ENCODE measurements at places on chromosomes 6 and 20.

DNA sequence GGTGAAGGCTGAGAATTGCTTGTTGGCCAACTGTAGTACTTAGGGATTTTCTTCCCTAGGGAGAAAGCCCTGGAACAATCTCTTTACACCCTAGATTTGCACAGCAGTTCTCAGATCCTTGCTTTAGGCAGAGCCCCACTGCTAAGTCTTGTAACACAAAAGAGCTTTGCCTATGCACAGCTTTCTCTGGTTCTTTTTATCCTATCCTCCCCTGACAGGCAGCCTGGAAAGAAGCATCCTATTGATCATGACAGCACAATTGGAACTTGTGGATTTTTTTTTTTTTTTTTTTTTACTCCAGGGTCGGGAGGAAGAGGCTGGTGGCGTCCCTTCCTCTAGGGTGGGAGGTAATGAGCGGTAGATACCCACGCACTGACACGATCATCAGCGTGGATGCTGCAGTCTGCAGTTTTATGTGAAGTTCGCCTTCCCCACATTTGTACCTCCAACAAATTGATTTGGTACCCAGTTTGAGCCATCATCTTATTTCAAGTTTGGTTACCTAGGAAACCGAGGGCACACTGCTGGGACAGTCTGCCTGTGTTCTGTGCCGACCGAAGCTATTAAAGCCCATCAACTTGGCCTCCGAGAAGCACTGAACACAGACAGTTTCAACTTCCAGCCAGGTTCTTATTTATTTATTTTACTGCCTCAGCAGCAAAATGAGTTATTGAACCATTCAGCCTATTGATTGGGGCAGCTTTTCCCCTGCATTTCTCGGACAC, 110.1 kb downstream of the NRN1 start:
- no peak for DNase-seq

DNA sequence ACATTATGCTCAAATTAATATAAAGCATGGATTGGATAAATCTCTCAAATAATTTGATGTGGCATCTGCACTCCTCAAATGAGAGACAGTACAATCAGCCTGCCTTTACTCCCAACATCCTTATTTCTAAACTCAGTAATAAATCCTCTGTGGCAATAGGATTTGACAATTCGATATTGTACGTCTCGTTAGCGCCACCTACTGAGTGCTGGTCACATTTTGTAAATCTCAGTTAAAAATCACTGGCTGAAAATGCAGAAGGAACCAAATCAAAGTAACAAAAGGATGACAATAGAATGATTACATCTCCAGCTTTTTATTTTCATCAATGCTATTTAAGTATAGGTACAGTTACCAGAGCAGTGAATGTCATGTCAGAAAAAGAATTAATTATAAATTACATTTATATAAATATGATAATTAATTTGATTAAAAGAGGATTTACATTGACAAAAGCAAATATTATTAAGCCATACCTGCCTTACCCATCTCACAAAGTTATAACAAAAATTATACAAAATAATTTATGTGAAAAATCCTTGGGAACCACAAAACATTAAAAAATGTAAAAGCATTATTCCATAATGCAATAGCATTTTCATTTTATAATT, 20.2 kb upstream of the GJE1 start:
- DNase-seq: peak; percentile 93

DNA sequence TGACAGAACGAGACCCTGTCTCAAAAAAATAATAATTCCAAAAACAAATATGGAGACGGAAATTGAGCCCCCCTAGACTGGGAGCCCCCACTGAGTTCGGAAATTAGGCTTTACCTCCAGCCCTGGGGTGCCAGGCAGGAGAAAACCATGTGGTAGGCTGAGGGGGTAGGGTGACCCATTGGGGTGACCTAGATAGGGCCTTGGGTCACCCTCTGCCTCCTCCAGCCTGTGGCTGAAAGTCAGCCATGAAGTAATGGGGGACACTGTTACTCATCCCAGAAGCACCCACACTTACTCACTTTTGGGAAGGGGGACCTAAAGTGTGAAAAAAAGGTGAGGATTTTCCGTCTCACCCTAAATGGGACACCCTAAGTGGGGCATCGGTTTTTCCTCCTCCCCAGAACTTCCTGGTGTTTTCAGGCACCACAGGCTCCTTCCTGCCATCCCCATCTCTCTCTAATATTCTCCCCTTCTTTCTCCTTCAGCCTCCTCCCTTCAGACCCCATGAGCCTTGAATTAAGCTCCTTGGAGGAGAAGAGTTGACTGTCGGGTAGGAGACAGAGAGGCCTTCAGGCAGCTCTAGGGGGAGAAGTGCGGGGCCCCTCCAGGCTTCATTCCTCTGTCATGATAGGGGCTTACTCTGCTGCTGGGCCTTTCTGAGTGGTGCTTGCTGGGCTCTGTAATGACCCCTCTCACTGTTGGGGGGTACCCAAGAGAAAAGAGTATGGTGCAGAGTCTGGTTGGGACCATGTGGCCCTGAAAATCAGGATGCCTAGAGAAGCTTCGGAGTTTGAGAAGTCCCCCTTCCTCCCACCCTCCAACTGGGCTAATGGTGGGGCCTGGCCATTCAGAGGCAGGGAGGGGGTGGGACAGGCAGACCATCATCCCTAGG, 2.4 kb downstream of the LTB start:
- DNase-seq: no peak

DNA sequence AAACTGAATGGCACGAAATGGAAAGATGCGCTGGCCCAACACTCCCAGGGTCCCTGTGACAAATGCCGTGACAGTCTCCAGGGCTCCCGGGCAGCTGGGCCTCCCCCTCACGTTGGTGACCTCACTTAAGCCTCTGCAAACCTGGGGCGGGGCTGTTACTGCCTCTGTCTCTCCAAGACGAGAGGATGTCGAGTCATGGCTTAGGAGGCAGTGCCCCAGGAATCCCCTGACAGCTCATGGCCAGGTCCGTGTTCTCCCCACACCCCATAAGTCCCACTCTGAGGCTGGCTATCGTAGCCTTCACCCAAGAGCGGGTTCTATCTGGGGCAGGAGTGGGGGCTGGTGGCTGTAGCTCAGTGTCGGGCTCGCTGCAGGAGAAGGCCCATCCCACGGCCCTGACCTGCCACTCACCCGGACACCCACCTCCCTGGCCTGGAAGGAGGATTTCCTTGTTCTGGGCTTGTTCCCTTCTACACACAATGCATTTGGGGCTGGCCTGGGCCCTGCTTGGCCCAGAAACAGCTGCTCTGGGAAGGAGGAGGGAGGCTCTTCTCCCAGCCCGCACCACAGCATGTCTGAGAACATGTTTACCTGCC, 5.6 kb upstream of the RPS21 start:
- peak; percentile 42 for DNase-seq

- no peak for DNase-seq
Measured at GRCh38 chr6:18055098-18055497, 67.4 kb downstream of the NHLRC1 start.

DNA sequence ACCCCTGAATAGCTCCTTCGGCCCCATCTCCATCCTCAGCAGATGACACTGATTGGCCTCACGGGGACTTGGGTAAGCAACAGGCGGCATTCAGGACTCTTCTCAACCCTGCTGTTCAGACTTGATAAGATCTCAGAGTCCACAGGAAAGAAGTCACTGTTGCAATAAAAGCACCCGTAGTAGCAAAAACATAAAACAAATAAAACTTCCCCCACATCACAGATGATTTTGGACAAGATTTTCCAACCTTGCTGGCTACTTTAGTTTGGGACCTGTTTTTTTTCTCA, 17.1 kb upstream of the C20orf144 start:
- DNase-seq: no peak
